ENCODE measurements at places on chromosomes 11 and 22.

DNA sequence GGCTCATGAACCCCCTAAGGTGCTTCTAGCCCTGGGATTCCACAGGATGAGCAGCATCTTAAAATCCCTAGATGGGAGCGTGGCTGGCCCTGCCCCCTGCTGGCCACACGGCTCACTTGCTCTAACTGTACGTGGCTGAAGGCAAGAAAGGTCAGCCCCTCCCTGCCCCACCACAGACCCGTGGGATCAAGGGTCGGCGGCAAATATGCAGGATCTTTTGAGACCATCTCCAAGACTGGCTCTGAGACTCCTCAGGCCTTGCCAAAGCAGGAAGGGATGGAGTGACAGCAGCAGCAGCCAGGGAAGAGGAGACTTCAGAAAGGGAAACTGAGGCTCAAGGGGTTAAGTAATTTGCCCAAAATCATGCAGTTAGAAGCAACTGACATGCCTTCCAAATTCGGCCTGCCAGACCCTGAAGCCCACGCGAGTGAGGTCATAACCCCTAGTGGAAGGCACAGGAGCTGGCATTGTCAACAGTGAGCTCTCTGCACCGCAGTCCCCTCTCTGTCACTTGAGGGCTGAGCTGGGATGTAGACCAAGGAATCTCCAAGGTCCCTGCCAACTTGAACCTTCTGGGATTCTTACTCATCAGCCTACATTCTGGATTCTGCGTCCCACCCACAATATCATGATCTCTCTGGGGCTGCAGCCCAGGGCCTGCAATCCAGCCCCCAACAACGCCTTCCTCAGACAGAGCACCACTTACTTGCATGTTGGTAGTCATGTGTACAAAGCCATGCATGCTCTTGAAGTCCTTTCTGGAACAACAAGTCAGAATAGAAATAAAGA, 31.4 kb downstream of the CREB3L1 start:
- peak; percentile 63 for DNase-seq

GRCh38 chr11:126337126-126337473, 18.4 kb upstream of the ST3GAL4 start:
- no peak for DNase-seq

DNA sequence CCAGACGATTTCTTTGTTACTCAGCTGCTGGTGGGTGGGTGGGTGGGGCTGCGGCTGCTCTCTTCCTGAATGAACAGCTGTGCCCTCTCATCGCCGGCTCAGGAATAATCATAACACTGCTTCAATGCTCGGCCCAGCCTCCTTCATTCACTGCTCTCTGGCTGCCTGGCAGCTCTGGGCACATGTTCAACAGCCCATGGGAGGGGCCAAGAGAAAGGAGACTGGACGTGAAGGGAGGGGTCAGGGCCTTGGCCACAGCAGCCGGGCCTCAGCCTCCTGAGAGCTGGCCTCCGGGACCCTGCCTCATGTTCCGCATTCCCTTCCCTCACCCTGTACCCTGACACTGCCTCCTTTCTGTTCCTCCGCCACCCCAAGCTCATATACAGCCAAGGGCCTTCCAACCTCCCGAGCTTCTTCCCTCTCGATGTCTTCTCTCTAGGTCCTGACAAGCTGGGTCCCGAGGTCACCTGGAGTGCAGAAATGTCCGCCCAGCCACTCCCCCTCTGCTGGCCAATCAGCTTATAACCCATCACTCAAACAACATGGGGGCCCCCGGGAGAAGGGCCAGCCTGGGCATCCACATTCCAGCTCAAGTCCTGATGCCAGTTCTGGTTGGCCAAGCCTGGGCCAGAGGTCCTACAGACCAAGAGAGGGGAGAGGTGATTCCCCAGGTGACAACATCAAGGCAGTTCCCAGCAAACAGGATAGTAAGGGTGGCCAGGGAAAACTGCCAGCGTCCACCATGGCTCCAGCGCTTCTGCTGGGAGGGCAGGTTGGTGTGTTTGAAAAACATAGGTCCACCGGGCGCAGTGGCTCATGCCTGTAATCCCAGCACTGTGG, 3.2 kb upstream of the CSDC2 start:
- DNase-seq = no peak

DNA sequence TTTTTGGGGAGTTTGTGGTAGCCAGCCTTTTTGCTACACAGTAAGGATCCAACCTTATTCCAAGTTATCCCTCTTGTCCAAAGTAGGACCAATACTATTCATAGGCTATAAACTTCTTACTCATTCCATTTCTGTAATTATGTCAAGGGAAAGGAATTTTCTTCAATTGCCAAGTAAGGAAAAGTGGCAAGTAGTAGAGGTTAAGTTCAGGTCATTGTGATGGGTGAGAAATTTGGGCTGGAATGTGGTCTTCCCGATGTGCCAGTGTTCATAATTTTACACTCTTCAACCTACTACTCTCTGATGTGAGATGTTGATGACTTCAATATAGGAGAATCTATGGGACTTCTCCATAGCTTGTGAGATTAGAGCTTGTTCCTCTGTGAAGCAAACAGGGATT, 648.8 kb downstream of the METTL15 start:
- DNase-seq = no peak

GRCh38 chr11:90704510-90704909, 481.7 kb upstream of the CHORDC1 start:
- DNase-seq = no peak

GRCh38 chr11:9073466-9074225, 17.8 kb downstream of the SCUBE2 start:
- DNase-seq = no peak

GRCh38 chr22:49394116-49394785, 433.4 kb downstream of the BRD1 start:
- no peak for DNase-seq

GRCh38 chr11:134800826-134801225, 388.8 kb upstream of the B3GAT1 start:
- no peak for DNase-seq

DNA sequence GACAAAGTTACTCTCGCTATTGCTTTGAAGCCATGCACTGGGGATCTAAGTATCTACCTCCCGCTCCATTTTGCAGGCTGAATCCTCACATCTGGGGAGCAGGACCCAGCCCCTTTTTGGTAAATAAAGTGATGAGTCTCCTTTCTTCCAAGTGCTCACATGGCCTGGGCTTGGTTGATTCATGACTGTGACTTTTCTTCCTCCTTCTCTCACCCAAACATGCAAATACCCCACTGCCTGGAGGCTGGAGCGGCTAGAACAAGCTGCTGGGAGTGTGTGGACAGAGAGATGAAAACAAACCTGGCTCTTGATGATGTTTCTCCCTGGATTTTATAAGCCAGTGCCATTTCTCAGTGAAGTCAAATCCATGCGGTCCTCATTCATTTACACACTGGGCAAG, 72.7 kb downstream of the TRIM29 start:
- DNase-seq = no peak

GRCh38 chr11:2306877-2307500, 5.2 kb downstream of the TSPAN32 start:
- no peak for DNase-seq

GRCh38 chr22:47160141-47160541, 397.7 kb downstream of the TBC1D22A start:
- no peak for DNase-seq

- DNase-seq = no peak
Observed at GRCh38 chr11:69449320-69450063, 32.0 kb upstream of the LINC01488 start.

GRCh38 chr11:128685402-128686020, 8.4 kb upstream of the FLI1 start:
- no peak for DNase-seq

- DNase-seq = no peak
Observed at GRCh38 chr11:93084727-93085505, 112.9 kb downstream of the SLC36A4 start.

DNA sequence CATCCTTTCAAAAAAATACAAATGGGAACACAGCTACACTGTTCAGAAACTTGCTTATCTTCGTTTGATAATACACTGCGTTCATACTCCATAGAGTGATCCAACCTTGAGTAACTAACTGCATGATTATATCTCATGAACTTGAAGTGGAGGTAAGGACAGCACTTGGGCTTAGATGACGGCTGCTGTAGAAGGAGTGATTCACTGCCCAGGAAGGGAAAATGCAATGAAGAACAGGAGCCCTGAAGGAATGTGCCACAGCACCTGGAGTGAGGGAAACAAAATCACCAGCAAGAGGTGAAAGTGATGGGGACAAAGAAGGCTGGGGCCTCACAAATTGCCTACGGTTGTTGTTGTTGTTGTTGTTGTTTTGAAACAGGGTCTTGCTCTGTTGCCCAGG, 44.1 kb upstream of the SC5D start:
- DNase-seq = no peak

GRCh38 chr11:70078095-70078780, at the start of gene ANO1:
Gene ANO1, plus strand, starts transcription at chr11:70078317. Its CDS starts 290 bp downstream, at chr11:70078607.
- DNase-seq = no peak

GRCh38 chr22:41234815-41235695, 5.7 kb downstream of the CHADL start:
- DNase-seq = no peak

DNA sequence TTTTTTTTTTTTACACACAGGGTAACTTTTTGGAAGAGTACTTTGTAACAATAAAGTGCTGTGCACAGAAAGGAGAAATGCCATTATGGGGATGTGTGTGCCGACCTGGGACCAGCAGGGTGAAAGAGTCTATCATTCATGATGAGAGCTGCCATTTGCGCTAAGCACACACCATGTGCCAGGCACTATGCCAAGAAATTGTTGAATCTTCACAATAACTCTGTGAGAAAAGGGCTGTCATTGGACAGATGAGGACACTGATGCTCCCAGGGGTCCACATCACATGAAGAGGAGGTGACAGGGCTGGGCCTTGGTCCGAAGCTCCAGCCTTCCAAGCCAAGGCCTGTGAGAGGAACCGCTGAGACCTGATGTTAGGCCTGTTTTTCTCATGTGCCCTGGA, 5.6 kb downstream of the DUSP18 start:
- DNase-seq = no peak

GRCh38 chr11:12585861-12586260, 88.4 kb upstream of the TEAD1 start:
- DNase-seq = no peak

DNA sequence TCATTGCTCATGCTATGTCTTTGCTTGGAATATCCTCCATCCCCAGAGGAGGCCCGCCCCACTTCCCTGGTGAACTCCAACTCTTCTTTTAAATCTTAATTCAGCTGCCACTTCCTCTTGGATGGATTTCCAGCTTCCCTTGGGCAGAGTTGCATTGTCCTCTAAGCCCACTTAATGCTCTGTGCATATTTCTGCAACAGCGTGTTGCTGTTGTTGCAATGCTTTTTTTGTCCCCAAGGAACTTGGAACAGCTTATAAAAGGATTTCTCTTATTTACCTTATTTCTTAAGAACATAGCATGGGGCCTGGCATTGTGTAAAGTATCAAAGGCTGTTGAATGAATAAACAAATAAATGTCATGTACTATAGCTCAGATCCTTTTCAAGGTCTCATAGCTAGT, 507.4 kb downstream of the METTL15 start:
- DNase-seq = no peak

DNA sequence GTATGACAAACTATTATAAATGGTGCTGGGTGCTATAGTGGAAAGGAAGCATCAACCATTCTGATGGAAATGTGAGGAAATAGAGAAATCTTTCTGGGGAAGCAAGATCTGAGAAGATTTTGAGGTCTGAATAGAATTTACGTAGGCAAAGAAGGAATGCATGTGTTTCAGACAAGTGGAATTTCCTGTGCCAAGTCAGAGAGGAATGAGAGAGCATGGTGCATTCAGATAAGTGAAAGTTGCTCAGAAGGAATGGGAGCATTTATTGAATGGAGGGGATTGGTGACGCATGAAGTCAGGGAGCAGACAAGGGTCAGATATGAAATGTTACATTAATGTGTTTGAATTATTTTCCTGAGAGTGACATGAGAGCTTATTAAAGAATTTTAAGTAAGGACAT, 725.5 kb downstream of the METTL15 start:
- no peak for DNase-seq

- DNase-seq = no peak
Observed at GRCh38 chr11:115206365-115207022, 297.7 kb downstream of the CADM1 start.

GRCh38 chr11:64204464-64204989, 2.0 kb upstream of the FERMT3 start:
- peak; percentile 85 for DNase-seq

DNA sequence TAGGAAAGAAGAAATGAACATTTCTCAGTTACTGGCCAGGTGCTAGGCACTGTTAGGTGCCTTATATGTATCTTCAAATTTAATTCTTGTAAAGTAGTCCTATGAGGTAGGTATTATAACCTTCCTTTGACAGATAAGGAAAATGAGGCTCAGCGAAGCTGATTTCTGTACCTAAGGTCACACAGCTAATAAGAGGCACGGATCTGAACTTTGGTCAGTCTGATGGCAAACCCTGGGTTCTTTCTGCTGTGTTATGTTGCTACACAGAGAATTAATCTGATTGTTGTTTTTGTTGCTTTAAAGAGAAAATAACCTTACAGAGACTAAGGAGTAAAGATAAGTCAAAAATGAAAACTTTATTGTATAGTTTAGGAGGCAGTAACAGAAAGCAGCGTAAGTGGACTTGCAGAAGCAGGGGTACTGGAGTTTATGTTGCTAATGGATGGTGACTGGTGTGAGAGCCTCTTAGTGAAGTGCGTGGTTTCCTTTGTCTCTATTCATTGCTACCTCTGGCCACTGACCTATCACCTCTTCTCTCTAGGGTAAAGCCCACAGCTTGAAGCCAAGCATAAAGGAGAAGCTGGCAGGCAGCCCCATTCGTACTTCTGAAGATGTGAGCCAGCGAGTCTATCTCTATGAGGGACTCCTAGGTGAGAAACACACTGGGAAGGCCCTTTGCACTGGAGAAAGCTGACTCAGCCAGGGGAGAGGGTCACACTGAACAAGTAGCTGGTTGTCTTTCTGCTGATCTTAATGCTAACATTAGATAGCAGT, 38.3 kb downstream of the MADD start:
- no peak for DNase-seq

DNA sequence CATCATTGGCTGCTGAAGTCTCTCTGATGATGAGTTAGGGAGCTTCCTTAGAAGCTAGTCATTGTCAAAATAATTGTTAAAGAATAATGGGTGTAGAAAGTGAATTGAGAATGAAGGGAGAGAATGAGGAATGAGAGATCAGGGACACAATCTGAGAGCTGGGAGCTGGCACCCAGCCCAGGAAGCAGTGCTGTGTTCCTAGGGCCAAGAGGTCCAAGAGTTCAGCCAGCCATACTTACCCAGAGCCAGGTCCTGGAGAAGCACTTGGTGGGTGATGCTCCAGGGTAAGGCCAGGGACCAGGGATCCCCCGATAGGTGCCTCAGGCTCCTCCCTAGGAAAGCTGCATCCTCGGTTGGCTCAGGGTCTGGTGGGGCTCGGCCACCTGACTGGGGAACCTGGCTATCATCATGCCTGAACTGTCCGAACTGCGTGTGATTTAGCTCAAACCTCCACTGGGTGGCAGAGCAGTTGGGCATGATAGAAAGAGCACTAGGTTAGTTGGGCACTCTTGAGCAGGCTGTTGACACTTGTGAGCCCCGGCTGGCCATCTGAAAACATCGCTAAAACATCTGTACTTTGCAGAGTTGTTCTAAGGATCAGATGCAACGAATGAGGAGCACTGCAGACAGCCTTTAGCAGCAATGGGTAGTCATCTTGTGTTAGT, 123.9 kb upstream of the NCAM1 start:
- no peak for DNase-seq

- no peak for DNase-seq
Observed at GRCh38 chr11:73931039-73931645, 19.7 kb upstream of the DNAJB13 start.

GRCh38 chr22:24068377-24068680, 57.2 kb downstream of the CABIN1 start:
- no peak for DNase-seq

GRCh38 chr11:114215428-114215827, 80.8 kb upstream of the NNMT start:
- DNase-seq = no peak
